ENCODE measurements at places on chromosomes 5 and 9.

GRCh38 chr5:56827924-56828323 is 12.6 kb downstream of the MAP3K1 start:
- DNase-seq: no peak

- DNase-seq: no peak
These were observed 23.3 kb downstream of the TRIO start for GRCh38 chr5:14166437-14166836.

DNA sequence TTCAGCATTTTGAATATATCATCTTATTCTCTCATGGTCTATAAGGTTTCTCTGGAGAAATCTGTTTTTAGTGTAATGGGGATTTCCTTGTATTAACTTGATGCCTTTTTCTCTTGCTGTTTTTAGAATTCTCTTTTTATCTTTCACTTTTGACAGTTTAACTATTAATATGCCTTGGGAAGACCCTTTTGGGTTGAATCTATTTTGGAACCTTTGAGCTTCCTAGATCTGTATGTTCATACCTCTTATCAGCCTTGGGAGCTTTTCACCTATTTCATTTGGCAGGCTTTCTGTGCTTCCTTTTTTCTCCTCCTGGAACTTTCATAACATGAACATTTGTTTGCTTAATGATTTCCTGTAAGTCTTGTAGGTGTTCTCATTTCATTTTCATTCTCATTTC is 22.2 kb downstream of the RCL1 start:
- DNase-seq: no peak

GRCh38 chr9:115597330-115597895 is 479.5 kb upstream of the TNC start:
- no peak for DNase-seq

DNA sequence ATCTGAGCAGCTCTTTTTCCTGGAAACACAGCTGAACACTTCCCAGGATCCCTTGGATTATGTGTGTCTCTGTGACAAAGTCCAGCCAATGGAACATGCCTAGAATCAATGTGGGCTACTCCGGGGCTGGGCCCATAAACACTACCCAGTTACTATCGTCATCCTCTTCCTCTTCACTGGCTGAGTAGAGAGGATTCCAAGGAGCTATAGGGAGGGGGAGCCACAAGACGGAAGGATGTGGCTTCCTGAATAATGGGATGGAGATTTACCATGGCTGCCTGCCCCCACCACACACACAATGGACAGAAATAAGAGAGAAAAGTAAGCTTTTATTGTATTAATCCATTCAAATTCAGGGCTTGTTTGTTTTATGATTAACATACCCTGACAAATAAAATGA is 22.1 kb upstream of the TAS2R1 start:
- no peak for DNase-seq

DNA sequence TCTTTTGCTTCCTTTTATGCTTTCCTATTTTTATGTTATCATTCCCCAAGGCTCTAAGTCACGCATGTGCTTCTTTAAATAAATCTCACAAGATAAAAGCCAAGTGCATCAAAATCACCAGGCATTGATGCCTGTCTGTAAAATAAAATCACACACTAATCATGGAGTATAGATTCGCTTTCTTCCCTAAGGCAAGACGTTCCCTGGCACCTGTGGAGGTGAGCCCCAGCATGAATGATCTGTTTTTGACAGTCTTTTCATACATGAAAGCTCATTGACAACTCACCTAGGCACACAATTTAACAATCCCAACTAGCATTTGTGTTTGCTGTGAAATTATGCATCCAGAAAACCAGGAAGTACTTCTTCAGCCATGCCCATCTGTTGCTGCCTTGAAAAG is 146.9 kb upstream of the DMAC1 start:
- DNase-seq: no peak

GRCh38 chr5:113546703-113547183 is 33.2 kb downstream of the YTHDC2 start:
- no peak for DNase-seq

DNA sequence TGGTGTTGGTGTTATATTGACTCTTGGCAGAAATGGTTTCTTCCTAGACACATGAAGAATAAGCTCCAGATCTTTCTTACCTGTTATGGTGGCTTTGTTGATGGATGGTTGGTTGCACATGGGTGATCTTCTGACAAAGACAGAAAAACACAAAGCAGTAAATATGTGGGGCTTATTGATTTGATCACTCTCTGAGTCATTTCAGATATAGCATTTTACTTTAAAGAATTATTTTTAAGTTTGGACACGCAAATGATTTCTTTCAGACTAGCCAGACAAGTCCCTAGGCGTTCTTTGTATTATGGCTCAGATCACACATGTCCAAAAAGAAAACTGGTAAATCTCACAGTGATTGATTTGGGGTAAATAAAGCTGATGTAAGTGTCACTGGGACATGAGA is 597.6 kb downstream of the RAB3C start:
- DNase-seq: no peak

- DNase-seq: peak; percentile 69
These were observed 142.6 kb downstream of the KCTD16 start for GRCh38 chr5:144313147-144313726.

DNA sequence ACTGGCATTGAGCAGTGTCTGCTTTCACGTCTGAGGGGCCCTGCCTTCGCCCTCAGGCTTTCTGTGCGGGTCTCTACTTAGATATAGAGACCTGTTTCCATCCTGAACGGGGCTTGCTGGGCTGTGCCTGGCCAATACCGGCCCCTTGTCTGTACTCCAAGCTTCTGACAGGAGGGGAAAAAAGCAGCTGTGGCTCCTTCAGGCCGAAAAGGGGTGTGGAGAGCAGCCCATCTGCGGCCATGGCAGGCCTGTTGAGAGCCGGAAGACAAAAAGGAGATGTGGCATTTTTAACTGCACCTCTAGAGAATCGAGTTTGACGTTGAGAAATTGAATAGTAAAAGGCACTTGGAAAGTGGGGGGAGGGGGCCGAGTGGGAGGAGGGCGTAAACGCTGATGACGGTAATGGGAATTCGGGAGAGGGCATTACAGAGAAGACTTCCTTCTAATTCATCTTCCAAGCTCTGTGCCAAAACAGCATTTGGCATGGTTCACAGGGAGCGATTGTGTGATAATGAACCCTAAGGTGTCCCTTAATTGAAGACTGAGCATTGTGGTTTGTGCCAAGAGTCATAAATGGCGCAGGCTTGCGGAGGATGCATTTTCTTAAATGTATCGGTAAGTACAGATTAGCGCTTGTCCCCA is 25.1 kb upstream of the PRDM12 start:
- DNase-seq: no peak

GRCh38 chr9:37554318-37554717 is 21.9 kb downstream of the FBXO10 start:
- no peak for DNase-seq

DNA sequence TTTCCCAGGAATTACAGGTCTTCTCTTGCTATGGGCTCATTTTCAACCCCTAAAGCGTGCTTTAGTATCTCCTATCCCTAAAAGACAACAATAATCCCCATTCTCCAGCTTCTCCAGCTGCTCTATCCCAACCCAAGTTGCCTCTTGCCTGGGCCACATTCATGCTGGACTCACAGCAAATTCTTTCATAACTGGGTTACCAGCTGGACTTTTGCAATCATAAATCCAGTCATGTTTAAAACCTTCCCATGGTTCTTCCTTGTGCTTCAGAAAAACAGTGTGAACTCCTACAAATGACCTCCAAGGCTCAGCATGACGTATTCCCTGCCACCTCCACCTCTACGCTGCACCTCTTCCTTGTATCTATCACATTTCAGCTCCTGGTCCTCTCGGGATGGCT is 346.9 kb downstream of the GADD45G start:
- DNase-seq: no peak

DNA sequence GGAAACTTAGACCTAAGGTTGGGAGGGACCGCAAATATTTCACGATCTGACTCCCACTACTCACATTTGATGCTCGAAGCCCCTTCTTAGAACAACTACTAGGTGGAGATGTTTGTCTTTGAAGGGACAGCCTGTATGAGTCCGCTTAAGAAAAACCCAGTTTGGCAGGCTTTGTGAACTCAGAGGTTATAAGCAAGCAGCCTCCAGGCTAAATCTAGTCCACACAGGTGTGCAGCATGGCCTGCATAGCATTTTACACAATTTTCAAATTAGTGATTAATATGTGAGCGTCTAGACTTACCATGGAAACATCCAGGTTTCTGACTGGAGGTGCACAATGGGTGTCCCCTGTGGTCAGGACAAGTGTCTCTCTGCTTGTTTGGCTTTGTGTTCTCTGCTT is 127.1 kb downstream of the KIF4B start:
- no peak for DNase-seq

- peak; percentile 32 for DNase-seq
These were observed 29.8 kb upstream of the SMC5 start for GRCh38 chr9:70229026-70229425.

- DNase-seq: no peak
These were observed 111.8 kb downstream of the SLC12A2 start for GRCh38 chr5:128195316-128195715.

DNA sequence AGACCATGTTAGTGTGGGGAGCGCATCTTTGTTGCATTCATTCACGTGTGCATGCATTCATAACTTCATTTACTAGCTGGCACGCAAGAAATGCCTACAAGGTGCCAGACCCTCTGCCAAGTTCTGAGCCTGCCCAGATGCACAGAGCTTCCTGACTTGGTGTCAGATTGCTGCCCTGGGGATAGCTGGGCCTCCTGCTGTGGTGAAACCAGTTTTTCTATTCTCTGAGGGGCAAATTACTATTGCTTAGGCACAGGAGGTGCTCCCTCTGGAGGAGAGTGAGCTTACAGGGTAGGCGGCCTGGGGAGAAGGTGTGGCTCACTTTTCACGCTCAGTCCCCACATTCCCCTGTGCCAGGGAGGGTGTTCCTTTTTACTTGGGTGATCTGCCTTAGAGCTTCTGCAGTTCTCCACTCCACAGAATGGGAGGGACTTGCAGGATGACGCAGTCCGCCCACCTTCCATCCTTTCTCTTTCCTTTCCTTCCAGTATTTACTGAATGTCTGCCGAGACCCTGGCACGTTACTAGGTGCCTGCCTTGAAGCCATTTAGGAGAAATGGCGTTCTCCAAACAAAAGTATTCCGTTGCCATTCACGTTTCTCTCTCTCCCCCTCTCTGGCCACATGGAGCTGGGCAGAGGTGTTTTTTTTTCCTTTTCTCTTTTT is 27.9 kb upstream of the CTNNA1 start:
- peak; percentile 58 for DNase-seq

DNA sequence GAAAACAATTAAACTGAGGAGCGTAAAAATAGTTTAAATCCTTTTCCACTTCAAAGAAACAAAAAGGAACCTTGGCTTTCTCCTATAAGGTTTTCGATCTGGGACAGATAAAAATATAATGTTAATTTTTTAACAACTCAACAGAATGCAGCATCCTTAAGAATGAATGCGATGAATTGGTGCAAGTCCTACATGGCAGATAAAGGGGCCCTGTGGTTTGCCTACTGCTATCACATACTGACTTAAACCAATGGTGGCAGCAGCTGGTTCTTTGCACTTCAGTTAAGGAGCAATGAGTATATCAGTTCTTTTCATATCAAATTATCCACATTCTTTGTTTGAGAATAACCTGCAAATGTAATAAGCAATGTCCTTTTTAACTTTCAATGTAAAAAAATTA is 12.4 kb upstream of the TYRP1 start:
- no peak for DNase-seq

DNA sequence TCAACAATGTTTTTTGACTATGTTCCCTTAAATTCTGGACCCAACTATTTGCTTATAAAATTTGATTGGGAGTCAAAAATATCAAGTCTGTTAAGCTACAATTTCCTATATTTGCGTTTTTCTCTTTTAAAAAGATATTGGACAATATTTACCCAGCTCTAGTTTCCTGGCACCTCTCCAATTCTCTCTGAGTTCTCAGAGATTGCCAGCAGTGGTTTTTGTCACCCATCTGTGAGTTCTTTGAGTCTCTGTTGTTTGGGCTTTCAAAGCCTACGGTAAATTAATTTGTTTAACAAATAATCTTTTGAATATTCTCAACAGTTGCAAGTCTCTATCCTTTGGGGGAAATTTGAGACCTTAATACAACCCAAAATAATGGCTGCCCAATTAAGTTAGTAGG is 174.2 kb upstream of the PUM3 start:
- DNase-seq: peak; percentile 91

- DNase-seq: no peak
These were observed 1365.5 kb upstream of the CDH9 start for GRCh38 chr5:28403846-28404245.

GRCh38 chr9:20437476-20437875 is 184.8 kb downstream of the MLLT3 start:
- DNase-seq: no peak

Measured in NCI-H446 (cell line).